Stimulated activated CD4-positive, alpha-beta T cell treated with anti-CD3 and anti-CD28 coated beads, Interleukin-2, amount 100 ng/mL, for 4 hours (primary cell): ENCODE measurements at places on chromosomes 4 and X.

- no peak for DNase-seq
Measured at GRCh38 chrX:97797076-97797475, 913.4 kb downstream of the RPA4 start.

DNA sequence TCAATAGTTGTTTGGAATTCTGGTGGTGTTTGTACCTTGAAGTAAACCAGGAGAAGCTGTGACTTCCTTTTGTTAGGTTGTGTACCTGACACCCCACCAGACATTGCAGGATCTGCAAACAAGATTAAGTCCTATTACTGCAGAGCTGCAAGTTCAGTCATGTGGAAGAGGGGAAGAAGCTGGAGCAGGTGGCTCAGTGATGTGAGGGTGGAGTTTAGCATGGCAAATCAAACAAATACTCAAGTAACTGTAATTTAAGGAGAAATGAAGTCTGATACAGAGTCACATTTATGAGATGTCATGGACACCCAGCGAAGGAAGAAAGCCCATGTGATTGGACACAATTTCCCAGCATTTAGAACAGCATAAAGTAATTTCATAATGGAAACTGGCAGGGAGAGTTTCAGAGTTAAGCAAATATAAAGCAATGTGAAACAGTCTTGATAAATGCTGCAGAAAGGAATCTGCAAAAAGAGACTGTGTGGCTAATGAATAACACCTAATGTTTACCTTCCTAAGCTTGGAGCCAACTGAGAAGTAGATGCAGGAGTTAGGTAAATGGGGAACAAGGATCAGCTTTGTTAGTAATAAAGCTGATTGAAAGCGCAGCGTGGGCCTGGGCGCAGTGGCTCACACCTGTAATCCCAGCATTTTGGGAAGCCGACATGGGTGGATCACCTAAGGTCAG is 249.1 kb downstream of the GBA3 start:
- DNase-seq: no peak

DNA sequence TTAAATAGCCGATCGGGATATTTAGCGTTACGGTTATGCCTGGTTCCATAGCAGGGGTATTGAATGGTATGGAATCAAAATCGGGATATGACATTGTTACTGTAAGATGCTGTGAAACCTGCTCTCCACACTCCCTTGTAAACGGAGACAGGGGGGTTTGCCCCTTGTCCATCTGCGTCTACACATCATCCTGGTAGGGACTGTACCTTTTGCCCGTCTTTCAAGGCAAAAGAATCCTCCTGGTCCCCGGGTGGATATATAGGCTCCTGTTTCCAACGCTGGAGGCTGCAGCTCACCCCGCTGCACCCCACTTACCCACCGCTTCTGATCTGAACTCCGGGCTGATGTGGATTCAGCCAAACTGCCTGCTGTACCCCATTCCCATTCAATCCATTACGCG is 189.1 kb downstream of the SHOX start:
- no peak for DNase-seq

DNA sequence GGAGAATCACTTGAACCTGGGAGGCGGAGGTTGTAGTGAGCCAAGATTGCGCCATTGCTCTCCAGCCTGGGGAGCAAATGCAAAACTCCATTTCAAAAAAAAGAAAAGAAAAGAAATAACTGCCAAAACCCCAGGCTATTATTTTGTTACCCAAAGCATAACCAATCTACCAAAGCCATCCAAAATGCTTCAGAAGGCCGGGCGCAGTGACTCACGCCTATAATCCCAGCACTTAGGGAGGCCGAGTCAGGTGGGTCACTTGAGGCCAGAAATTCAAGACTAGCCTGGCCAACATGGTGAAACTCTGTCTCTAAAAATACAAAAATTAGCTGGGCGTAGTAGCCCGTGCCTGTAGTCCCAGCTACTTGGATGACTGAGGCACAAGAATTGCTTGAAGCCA is 49.8 kb downstream of the SMIM31 start:
- DNase-seq: no peak

DNA sequence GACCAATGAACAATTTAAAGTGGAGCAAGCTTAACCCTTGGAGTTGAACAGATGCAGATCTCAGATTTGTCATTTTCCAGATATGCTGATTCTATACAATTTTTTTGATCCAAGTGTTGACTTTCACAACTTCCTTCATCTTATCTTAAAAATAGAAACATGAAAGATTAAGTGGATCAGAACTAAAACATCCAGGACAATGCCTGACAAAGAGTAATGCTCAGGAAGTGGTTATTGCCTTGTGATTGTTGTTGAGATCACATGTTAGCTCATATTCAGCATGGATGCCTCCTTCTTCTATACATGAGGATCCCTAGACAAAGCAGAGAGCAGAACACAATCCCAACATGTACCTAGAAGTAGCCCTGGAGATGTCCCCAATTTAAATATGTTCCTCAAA is 160.9 kb downstream of the PPARGC1A start:
- no peak for DNase-seq

DNA sequence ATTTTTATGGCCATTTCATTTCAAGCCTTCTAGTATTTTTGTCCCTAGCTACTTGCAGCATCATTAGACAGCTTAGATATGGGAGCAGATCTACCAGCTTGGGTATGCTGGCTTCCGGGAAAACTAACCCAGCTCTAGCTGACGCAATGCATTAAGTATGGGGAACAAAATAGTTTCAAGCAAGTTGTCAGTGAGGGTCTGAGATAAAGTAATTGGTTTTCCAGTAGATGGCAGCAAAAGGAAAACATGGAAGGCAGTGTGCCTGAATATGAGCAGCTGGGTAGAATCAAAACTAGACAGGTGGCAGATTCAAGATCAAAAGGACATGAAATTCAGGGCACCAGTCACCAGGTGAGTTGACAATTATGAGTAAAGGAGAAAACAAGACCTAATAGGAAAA is 340.9 kb upstream of the CTSO start:
- no peak for DNase-seq

GRCh38 chr4:5882947-5883346 is 9.9 kb downstream of the CRMP1 start:
- no peak for DNase-seq

GRCh38 chr4:37421614-37422013 is 177.1 kb downstream of the NWD2 start:
- no peak for DNase-seq

- no peak for DNase-seq
Measured at GRCh38 chrX:39728852-39729598, 368.7 kb downstream of the BCOR start.

GRCh38 chrX:130393451-130394074 is 8.1 kb upstream of the GPR119 start:
- no peak for DNase-seq

DNA sequence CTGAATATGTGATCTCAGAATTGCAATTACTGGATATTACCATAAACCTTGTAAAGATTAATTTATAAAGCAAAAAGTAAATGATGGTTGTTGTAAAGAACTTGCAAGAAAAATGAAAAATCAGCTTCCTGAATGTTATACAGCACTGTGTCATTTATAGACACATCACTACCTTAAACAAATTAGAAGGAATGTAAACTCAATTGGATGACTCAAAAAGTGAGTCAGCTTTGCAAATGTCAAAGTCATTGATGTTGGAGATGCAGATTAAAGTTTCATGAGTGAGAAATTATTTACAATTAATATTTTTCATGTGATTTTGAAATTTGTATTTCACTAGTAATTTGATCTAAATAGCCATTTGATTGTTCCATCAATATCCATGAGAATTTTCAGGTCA is 193.2 kb downstream of the RAPGEF2 start:
- no peak for DNase-seq

- no peak for DNase-seq
Measured at GRCh38 chr4:57109847-57110639, at the start of gene IGFBP7. Gene IGFBP7, minus strand, starts transcription at chr4:57110385. Its CDS starts 34 bp downstream, at chr4:57110351.

- no peak for DNase-seq
Measured at GRCh38 chr4:181674315-181674875, 568.8 kb upstream of the TENM3 start.

GRCh38 chr4:108140328-108140727 is 28.4 kb downstream of the LEF1 start:
- no peak for DNase-seq

DNA sequence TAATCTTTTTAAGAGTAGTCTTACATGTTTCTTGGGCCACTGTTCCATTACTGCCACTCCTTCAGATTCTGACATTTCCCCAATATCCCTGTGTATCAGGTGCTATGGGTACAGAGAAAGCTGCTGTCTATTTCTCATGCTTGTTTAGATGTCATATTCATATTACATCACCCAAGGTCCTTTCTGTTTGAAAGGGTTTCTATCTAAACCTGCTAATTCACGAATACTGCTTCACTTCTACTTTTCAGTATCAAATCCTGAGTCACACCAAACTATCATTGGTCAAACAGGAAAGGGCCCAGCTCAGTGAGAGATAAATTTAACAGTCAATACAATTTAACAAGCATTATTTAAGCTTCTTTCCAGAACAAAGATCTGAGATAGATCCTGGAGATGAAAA is 241.4 kb downstream of the UGT8 start:
- no peak for DNase-seq

DNA sequence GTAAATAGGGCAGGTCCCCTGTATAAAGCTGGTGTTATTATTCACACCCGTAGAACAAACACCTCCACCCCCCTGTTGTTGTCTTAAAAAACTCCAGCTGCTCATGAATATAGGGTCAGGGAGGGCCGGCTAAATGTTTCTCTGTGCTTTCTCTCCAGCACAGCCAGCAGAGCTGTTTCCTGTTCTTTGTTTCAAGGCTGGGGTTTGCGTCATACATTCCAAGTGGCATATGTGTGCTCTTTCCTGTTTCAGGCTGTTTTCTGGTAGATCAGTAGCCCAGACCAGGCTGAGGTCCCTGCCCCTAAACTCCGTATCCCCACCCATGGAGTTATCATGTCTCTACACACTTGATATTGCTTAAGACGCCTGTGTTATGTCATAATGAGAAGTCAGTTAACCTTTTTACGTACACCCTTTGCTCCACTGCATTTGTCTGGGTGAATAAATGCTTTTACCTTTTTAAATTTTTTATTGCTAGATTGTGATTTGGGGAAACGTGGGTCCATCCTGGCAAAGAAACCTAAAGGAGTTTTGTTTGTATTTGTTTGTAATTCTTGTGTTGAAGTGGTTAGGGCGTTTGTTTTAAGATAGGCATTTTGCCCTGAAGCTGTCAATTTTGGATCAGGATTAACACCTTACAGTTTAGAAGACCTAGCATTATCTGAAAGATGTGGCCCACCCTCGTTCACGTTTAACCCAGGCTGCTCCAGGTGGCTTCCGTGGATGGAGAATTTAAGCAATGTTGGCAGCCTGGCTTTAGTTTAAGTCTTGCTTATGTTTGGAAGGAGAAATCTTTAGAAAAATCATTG is 3.3 kb downstream of the KLF3 start:
- DNase-seq: peak; percentile 35

GRCh38 chrX:40581336-40581920 is 658 bp downstream of the ATP6AP2 start:
- no peak for DNase-seq

DNA sequence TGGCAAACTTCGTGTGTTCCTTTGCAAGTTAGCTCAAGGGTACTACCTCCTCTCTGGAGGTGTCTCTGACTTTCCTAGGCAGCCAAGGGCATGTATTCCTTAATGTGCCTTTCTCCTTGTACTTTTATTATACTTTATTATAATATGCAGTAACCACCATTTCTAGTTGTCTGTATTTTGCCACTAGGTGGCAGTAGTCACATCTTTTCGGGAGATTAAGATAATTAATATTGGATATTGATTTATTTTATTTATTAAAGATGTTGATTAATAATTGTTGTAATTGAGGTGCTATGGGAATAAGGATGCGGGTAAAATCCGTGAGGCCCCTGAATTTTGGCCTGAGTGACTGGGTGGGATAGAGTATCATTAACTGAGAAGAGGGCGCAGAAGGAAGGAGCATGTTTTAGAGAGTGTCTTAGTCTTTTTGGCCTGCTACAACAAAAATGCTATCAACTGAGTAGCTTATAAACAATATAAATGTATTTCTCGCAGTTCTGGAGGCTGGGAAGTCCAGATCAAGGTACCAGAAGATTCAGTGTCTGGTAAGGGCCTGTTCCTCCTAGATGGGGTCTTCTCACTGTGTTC is 153.3 kb downstream of the TMEM164 start:
- no peak for DNase-seq

GRCh38 chr4:20359692-20360091 is 108.0 kb downstream of the SLIT2 start:
- no peak for DNase-seq

DNA sequence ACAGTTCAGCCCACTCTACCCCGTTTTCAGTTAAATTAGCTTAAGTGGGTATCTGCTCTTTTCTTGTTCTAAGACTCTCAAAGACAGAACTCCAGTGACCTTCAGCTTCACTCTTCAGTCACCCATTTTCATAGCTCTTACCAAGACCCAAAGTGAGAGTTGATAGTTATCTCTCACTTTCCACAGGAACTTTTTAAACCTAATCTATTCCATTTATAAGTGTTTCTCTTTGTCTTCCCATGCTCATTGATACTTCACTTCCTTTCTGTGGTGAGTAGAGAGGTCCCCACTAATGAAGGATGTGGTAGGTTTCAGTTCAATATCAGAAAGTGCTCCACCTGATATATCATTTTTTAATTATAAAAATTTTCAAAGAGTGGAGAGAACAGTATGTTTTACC is 33.4 kb downstream of the COX18 start:
- no peak for DNase-seq

- no peak for DNase-seq
Measured at GRCh38 chrX:70009970-70010369, 39.8 kb downstream of the AWAT2 start.

DNA sequence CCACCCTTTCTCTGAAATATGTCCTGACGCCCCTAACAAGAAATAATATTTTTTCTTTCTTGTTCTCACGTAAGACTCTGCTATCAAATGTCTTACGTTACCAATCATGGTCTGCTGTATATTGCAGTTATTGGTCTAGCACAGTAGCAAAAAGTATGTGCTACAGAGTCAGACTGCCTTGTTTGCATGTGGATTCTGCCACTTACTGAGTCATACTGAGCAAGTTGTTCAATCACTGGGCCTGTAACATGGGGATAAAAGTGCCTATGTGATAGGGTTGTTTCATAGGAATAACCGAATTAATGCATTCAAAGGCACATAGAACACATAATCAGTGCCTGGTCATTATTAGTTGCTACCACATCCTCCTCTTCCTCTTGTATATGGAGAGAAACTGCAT is 14.1 kb downstream of the RPGR start:
- no peak for DNase-seq

GRCh38 chr4:155353923-155354540 is 22.7 kb downstream of the MAP9 start:
- no peak for DNase-seq

- no peak for DNase-seq
Measured at GRCh38 chrX:21875013-21875412, 19.2 kb downstream of the YY2 start.

GRCh38 chr4:36133086-36133485 is 111.2 kb downstream of the ARAP2 start:
- DNase-seq: no peak
